ENCODE measurements at places on chromosomes 4 and X.

DNA sequence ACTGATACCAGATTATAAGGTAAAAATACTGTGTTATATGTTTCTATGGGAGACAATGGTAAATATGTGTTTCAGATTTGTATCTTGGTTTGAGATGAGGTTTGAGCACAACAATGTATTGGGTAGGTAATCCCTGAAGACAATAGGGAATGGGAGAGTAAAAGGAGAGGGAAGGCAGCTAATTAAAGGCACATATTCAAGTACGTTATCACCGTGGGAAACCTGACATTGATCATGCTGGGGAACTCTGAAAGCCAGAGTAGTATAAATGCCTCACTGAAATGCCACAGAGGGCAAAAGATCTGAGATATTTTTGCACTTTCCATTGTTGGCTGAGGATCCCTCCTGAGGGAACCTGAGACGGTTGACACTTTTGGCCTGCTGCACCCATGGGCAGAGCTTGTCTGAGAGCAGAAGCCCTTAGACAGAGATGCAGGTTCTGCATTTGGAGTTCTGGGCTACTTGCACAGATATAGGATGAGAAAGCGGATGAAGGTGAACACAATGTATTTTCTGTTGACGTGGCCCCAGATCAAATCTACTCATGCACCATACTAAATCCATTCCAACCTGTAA is 506.7 kb downstream of the PCDH18 start:
- DNase-seq: no peak

DNA sequence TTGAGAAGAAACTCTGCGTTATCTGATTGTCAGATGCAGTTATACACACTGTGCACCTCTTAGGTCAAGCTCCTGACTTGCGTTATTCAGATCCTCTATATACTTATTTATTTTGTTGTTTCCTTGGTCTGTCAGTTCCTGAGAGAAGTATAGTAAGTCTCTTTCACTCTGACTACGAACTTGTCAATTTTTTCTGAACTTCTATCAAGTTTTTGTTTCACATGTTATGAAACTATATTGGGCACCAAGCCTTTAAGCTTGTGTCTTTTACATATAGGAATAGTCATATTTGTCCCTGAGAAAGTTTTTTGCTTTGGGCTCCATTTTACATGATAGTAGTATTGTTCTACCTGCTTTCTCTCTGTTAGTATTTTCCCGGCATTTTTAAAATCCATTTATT is 31.7 kb downstream of the ZNF275 start:
- no peak for DNase-seq

DNA sequence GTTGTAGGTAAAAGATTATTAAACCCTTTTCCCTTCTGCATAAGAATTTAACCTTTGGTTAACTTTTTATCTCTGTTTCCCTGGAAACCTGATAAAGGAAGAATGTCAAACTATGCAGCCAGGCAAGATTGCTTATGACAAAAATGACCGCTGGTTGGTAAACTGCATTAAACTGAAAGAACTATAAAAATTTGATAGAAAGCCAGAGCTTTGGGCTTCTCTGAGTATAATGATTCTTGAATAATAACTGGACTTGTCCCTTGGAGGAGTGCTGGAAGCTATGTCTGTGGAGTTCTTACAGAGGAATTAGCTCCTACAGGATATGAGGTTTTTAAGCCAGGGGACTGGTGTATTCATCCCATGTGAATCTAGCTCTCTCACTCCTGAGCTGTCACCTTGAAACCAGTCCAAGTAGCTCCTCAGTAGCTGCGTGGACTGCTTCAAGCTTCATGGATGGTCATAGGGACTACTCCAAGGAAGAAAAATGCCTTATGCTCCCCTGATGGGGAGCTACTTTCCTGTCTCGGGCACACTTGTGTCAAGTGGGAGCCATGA is 52.0 kb downstream of the RASL11B start:
- DNase-seq: no peak

DNA sequence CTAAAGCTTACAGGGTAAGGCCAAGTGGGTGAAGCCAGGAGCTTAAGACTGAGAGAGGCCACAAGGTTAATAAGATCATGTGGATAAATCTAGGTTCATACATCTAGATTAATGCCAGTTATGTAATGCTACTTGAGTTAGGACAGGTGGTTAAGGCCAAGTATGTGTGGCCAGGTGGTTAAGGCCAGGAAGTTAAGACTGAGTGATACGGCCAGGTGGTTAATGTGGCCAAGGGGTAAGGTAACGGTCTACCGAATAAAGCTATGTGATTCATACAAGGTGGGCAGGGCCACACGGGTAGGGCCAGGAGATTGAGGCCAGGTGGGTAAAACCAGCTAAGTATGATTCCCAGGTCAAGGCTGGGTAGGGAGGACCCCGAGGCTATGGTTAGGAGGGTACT is 223.0 kb downstream of the TACR3 start:
- DNase-seq: no peak

GRCh38 chr4:108365551-108365950 is 196.8 kb upstream of the LEF1 start:
- DNase-seq: no peak

GRCh38 chrX:15948318-15948660 is 93.7 kb upstream of the AP1S2 start:
- DNase-seq: no peak

- no peak for DNase-seq
These were observed 125.9 kb downstream of the FRYL start for GRCh38 chr4:48654015-48654664.

DNA sequence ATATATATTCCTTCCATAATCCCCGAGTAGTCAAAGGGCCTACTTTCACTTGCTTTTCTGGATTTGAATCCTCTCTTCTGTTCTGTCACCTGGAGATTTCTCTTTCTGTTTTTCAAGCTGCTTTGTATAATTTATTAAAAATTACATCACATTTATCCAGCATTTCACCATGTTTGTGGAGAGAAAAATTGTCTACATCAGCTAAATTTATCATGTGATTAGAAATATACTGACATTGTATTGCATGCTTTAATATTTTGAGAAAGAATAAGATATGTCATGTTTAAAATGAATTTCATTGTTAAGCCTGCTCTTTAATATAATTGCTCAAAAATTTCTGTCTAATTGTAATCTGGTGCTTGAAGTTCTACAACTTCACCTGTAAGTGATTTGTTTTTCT is 323.1 kb upstream of the DKK2 start:
- DNase-seq: no peak

- DNase-seq: no peak
These were observed 171.8 kb upstream of the FAM9B start for GRCh38 chrX:9205599-9206223.

DNA sequence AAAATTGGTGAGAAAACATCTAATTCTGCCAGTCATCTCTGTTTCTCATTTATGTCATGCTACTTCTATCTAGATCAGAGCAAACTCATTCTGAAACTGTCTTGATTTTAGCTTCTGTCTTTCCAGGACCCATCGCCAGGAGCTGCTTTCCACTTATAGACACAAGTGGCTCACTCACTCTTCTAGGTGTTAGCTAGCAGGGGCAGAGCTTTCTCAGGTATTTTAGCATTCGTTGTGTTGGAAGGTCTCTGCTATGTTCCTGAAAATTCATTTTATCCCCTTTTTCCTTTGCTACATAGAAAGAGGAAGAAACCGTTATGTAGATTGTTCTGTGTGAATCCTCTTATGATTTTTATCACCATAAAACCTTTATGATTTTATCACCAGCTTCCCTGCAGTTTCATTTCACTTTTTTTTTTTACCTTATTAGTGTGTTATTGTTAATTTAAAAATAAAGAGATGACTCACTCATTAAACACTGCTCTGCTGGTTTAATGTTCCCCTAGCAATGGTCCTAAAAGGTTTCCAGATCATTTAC is 246.6 kb upstream of the AADAT start:
- no peak for DNase-seq

- no peak for DNase-seq
These were observed 233.4 kb downstream of the MAML3 start for GRCh38 chr4:139920486-139921002.

DNA sequence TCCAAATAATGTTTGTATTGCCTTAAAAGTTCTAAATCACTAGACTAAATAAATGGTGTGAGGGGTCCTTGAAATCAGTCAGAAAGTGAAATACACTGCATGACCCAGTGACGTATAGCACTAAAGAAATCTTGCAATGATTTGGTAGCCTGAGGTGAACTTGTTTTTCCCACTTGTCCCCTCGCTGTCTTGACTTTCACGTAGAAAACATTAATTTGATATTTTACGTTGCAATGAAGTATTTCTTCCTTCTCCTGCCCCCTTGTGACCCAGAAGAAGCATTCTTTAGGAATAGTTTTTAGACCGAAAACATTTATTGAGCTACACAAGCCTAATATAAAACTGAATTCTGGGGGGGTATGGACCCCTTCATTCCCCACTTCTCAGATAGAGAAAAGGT is 3.7 kb downstream of the KLB start:
- DNase-seq: no peak

- no peak for DNase-seq
These were observed 152.6 kb downstream of the CRLF2 start for GRCh38 chrX:1059576-1060561.

DNA sequence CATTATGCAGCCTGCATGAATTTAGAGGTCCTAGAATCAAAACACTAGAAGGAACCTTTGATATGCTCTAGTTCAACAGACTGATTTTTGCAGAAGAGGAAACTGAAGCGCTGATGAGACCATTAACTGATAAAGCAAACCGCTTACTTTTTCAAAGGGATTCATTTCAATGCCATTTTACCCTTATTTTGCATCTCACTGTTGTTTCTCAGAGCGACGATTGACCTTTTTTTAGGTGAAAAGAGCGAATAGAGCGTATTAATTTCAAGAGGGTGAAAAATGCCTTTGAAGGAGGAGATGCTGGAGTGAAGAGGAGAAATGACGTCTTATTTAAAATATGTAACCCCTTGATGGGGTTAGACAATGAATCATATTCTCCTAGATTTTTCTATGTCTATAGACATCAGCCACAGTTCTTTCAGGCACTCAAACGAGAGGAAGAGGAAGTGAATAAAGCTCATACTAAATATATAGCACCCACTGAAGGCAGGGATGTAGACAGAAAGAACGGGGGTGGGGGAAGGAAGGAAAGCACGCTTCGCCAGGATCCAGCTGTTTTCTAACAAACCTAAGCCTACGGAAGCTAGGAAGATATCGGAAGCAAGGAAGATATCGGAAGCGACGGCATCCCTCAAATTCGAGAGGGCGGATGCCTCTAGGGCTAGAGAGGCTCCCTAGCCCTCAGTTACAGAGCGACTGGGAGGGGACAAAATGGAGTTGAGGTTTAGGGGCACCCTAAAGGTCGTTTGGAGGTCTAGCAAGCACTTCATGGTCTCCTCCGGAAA is 848 bp downstream of the ACSL4 start:
- no peak for DNase-seq

DNA sequence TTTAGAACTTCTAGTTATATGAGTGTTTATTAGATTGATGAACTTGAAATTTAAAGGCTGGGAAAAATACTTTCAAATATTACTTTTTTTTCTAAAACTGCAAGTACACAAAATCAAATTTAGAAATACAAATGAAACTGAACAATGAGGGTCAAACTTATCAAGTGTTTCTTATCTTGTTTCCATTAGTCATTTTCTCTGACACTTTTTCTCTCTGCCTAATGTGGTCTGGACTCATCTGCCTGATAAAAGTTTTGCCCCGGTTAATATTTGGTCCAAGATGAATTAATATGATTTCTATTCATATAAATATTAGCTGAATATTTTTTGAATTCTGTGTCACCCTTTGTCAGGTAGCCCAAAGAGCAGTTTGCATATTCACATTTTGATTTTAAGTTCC is 8.7 kb upstream of the HPGDS start:
- no peak for DNase-seq

DNA sequence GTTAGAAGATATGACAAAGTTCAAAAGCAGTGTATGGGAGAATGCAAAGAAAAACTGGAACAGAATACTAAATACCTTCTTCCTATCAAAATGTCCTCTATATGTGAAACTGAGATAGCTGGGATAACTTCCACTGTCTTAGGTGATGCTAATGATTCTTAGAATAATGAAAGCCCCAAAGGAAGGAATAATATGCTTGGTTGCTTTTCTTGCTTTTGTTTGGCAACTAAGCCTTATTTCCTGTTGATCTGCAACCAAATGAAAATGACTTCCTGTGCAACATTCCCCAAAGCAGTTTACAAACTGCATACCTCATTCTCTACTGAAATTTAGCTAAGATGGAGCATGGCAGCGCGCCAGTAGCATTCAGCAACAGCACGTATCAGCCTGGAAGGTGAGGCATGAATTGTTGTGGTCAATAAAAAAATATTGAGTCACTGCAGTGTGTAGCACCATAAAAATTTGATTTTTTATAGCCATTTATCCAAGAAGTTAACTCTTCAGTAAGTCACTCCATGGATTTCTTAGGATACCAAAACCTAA is 18.7 kb downstream of the NDNF start:
- no peak for DNase-seq
